Panc1 (cell line): ENCODE measurements at places on chromosomes 3 and 15.

DNA sequence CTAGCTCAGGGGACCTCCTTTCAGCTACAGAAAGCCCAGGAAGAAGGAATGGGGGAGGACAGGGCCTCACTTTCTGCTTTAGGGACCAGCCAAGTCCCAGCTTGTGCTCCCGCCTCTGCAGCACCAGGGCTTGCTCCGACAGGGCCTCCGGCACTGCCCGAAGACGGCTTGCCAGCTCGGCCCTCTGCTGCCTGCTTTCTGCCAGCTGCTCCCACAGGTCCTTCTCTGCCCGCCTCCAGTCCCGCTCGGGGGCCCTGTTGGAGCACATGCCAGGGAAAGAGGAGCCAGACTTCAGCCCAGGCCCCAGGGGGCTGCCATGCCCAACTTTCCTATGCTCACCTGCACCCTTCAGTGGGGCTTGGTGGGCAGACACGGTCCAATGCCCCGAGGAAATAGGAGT is 4.3 kb upstream of the CLK3 start:
- no peak for DNase-seq

- no peak for DNase-seq
Measured at GRCh38 chr15:71452893-71453292, 337.6 kb downstream of the THSD4 start.

DNA sequence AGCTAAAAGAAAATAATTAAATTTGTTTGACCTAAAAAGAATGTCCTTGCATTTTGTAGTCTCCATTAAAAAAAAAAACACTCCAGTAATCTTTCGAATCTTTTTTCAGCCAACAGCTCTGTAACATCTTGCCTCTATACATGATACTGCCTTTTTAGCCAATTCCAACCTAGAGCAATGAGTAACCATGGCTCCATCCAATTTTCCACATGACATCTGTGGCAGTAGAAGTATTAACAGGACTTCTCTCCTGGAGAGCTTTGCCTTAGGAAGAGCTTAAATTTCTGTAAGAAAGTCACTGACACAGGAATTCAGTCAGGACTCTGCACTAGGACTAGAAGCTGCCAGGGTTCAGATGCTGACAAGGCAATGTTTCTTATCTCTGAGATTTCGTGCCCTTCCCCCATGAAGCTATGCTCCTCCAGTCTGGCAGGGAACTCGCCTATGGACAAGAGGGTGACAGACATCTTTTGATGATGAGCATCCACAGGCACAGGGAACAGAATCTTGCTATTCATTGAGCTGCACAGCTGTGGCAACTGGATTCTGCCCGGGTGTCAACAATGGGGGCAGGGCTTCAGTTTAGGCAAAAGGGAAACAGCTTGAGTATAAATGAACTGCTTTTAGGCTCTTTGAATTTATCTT is 81.8 kb downstream of the ALCAM start:
- no peak for DNase-seq

GRCh38 chr3:14949126-14949525 is 1.7 kb downstream of the NR2C2 start:
- DNase-seq: no peak

GRCh38 chr3:38560284-38560683 is 64.1 kb downstream of the EXOG start:
- no peak for DNase-seq

DNA sequence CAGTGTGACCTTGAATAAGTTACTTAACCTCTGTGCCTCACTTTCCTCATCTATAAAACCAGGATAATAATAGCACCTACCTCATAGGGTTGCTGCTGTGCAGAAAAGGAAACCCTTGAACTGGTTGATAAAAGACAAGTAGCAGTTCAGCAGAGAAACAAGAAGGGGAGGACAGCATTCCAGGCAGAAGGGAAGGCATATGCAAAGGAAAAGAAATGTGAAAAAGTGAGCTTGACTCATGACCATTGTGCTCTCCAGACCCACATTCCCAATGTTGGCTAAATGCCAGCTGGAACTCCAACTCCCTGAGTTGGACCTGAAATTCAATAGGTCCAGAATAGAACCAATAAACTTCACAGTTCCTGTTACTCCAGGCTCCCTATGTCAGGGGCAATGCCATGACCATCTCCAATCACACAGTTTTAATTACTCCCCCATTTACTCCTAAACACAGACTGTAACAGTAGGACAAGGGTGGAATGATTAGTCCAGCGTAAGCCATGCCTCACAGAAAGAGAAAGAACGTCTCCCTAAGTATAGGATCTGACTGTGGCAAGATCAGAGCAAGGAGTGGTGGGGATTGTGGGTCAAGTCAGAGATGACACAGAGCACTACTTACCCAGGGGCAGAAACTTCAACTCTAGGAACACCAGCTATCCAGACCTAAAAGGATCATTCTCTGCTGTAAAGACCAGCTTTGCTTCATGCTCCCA is 26.9 kb downstream of the PRKAR2A start:
- DNase-seq: no peak

GRCh38 chr3:175266478-175266877 is 407.3 kb downstream of the NAALADL2 start:
- DNase-seq: no peak

- no peak for DNase-seq
Measured at GRCh38 chr15:72445426-72445825, 28.7 kb upstream of the ARIH1 start.

- no peak for DNase-seq
Measured at GRCh38 chr3:49610666-49611280, 56.5 kb downstream of the BSN start.

GRCh38 chr3:124686028-124686670 is 44.1 kb upstream of the UMPS start:
- DNase-seq: no peak

DNA sequence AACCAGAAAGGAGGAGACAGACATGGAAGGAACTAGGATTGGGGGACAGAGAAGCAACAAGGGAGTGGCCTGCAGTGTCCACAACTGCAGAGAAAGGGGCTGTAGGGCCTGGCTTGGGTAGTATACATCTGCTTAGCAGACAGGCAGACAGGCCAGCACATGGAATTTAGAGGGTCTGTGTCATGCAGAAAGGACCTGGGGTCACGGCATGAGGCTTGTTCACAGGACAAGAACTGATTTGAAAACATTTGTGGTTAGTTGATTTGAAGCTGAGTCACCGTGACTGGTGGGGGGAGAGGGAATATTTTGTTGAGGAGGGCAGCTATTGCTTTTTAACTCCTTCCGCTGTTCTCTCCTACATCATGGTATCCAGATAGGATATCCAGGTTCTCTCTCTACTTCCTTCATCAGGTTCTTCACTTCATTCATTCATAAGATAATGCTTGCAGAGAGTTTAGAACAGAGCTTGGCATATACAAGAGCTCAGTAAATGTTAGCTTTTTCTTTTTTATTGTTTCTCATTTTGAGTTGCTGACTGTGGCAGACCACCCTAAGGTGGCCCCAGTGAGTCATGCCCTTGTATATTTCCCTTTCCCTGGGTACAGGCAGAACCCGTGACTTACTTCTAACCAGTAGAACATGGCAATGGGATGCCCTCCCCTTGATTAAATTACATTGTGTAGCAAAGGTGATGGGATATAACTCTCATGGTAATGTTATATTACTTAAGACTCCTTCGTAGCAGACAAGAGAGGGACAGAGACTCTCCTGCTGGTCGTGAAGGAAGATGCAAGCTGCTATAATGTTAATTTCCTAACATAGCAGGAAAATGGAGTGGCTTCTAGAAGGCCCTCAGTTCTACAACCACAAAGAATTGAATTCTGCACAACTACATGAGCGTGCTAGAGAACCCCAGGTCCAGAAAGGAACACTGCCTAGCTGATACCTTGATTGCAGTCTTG is 95.0 kb upstream of the NMNAT3 start:
- DNase-seq: no peak
